ENCODE measurements at places on chromosomes 5 and 9.

GRCh38 chr5:28542987-28543386 lies 1504.6 kb upstream of the CDH9 start:
- no peak for DNase-seq

DNA sequence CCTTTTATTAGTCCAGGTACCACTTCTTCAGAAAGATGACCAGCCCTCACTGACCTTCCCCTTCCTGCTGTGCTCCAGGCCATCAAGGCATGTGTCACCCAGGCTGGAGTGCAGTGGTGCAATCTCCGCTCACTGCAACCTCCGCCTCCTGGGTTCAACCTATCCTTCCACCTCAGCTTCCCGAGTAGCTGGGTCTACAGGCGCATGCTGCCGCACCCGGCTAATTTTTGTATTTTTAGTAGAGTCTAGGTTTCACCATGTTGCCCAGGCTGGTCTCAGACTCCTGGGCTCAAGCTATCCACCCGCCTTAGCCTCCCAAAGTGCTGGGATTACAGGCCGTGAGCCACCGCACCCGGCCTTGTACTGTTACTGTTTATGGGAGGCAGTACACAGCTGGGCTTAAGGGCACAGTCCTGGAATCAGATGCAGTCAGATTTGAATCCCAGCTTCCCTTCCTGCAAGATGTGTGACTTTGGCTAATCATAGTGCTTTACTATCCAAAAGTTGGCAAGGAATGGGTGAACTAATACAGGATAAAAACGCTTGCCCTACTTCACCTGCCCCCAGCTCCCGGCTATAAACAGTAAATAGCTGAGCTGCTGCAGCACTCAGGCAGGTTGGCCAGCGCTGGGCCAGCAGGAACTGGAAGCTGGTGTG lies 483 bp upstream of the EIF4EBP3 start:
- DNase-seq, result no peak

- no peak for DNase-seq
These were observed 20.8 kb downstream of the RETREG1 start for GRCh38 chr5:16595881-16596580.

GRCh38 chr5:169591636-169592035 lies 8.1 kb downstream of the SPDL1 start:
- no peak for DNase-seq

DNA sequence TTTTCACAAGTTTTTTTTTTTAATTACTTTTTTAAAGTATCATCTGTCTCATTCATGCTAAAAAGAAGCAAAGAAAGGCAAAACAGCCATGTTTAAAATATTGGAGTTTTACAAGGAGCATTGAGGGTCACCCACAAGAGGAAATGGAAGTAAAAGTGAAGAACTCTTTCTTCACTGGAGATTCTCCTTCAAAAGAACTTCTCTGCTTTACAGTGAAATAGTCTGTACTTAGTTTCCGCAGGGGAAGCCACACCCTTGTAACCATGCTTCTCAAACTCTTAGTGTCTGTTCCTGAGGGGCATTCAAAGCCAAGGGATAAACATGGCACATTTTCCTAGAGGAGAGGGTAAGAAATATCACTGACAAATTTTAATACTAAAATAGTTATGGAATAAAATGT lies 8.6 kb downstream of the C9orf72 start:
- no peak for DNase-seq

GRCh38 chr5:78753093-78753531 lies 104.5 kb upstream of the LHFPL2 start:
- DNase-seq, result no peak

DNA sequence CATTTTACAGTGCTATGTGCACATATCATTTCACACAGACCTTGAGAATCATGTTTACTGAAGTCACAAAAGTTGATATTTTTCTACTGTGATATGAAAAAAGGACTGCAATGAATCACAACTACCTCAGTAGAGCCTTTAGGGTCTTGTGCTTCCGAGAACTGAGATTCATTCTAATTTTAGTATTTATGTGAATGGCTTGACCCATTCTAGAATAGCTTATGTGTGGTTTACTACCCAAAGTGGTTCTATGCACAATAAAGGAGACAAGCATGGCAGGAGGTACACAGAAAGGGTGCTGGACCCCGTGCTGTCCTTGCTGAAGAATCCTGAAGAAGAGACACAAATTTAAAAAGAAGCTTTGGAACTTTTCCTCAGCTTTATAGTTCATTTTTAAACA lies 28.2 kb downstream of the MEF2C start:
- no peak for DNase-seq

GRCh38 chr5:17436761-17437221 lies 61.2 kb upstream of the TAF11L2 start:
- DNase-seq, result no peak

- no peak for DNase-seq
These were observed 97.5 kb downstream of the DMXL1 start for GRCh38 chr5:119168401-119168800.

GRCh38 chr5:74266836-74267235 lies 373.7 kb downstream of the ENC1 start:
- DNase-seq, result no peak

- no peak for DNase-seq
These were observed 148.2 kb upstream of the RAI14 start for GRCh38 chr5:34507933-34508332.

GRCh38 chr9:114038724-114039313 lies 39.3 kb downstream of the AMBP start:
- no peak for DNase-seq

GRCh38 chr9:93801120-93801519 lies 154.0 kb downstream of the BARX1 start:
- DNase-seq, result no peak

DNA sequence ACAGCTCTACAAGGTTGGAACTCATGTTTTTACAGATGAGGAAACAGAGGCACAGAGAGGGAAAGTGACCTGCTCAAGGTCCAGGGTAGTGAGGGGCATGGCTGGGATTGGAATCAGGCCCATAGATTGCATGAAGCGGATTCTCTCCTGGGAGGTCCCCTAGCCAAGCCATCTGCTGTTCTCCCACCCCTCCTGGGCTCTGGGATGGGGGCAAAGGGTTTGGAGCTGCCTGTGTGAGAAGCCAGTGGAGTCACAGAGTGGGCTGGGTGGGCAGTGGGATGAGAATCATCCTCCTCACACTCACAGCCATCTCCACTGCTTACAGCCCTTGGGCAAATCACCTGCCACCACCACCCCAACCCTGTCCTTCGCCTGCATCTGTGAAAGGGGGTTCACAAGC lies 38.6 kb upstream of the PSD2 start:
- no peak for DNase-seq

DNA sequence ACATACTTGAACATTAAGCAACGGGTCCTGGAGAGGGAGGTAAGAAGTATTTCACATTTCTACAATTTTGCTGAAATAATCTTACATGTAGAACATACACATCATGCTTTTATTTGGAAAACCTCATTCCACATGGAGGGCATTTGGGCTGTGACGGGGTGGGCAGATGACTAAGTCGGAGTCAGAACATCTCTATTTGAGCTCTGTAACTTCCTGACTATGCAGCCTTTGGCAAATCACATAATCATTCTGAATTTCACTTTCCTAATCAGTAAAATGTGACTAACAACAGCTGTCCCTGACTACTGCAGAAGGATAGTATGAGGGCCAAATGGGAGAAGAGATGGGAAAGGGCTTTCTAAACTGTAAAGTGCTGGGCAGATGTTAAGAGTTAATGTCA lies 17.1 kb upstream of the IL6ST start:
- no peak for DNase-seq

DNA sequence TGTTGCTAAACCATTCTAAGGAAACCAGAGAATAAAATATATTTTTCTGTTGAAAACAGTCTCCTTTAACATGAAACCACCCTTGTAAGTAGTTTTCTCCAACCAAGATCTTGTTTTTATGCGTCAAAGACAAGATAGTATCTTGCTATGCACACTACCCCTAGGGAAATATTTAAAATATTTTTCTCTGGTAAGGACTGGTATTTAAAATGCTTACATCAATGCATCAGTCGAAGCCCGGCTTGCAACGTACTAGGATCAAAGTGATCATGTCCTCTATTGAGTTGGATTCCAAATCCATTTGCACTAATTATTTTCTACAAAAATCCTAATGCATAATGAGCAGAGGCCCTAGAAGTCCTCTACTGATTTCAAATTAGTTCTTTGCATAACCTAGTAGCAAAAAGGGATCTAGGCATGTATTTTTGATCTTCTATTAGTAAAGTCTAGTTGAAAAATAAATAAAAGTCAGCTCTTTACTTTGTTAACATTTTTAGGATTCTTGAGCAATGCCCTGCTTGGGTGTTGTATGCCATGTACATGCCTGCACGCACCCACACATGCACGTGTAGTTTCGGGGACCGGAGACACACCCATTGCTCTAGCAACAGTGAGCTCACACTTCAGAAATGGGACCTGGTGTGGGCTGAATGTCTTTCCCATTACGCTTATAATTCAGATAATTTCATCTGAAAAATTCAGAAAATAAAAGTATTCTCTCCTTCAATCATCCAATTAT lies 165.0 kb upstream of the GPR151 start:
- DNase-seq, result no peak

DNA sequence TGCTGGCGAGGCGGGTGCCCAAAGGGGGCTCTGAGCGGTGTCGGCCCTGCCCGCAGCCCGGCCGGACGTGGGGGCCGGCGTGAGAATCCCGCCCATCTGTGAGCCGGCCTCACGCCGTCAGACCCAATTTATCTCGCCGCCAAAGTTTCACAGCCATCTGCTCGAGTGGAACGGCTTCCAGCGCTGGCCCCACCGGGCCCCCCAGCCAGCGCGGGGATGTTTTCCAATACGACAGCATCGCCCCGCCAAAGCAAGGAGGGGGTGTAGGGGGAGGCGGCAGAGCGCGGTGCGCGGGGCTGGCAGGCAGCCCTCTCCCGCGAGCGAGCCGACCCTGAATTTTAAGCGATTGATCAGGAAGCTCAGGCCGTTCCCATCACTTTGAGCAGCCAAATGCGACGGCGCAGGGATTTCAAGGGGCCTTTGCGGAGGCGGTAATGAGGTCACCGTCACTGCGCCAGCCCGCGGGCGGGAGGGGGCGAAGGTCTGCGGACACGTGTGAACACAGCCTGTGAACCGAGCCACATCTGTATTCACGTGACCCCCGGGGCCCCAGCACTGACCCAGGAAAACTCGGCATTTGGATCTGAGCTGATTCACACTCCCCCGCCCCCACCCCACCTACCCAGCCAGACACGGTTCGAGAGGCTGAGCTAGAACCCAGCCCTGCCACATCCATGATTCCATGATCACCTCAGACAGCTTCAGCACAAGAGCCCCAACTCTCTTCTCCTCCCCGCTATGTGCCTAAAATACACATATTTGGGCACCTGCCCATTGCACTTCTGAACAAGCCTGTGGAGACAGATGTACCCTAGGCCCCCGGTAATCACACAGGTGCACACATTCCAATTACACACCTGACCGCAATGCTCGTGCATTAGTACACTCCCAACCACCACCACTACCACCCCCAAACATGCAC lies 47.8 kb upstream of the PSD2 start:
- peak; percentile 31 for DNase-seq

- no peak for DNase-seq
These were observed 1.3 kb upstream of the PHPT1 start for GRCh38 chr9:136847826-136848392.
